CD4-positive, alpha-beta T cell treated with Interleukin-15 for 1 hour (primary cell): ENCODE measurements at places on chromosomes 4 and X.

DNA sequence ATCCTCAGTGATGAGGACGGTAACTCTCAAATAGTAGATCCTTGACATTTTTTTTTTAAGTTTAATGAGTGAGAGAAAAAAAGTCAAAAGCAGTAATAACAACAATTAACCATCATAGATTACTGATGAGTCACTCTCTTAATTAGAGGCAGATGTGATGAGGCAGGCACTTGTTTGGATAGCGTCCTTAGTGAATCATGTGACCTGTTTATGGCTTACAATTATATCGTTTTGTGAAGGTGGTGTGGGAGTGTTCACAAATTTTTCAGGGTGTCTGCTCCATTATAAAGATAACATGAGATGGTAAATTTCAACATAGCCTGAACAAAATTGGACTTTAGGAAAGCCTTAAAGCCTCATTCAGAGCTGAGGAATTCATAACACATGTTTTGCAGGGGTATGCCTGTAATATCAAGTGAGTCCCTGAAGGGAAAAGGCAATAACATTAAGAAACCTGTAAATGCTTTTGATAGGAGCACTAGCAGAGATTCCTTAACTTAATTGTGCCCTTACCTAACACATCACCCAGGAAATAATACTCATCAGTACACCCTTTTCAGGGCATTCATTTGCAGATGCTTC, 51.9 kb upstream of the XIAP start:
- no peak for DNase-seq

DNA sequence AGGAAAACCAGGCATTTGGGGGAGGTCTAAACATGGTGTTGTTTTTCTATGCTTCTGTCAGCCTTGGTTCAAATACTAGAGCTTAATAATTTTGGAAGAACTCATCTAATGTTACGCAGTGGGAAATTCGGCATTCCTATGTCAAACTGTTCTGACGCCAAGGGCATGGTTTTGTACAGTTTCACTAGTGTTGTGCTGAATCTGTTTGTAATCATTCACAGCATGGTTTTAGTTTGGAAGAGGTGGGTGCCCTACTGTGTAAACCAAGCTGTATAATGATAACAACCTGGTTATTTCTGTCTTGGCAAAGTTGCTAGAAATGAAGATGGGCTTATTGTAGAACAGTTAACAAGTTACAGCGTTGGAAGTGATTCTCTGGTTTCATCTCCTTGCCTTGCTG, 5.2 kb downstream of the DDX3X start:
- no peak for DNase-seq

DNA sequence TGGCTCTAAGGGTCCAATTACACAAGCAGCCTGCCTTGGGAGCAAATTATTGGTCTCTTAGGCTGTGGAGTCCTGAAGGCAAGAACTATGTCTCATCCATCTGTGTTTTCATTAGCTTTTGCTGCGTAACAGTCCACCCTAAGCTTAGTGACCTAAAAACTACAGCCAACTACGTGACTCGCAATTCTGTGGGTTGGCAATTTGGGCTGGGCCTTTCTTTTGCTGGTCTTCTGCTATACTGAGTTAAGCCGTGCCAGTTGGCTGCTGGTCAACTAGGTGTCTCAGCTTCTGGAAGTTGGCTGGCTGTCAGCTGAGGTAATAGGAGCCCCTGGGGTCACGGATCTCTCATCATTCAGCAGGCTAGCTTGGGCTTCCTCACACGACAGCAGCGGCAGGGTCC, 205.6 kb upstream of the S100G start:
- DNase-seq, result no peak

- no peak for DNase-seq
Measured at GRCh38 chr4:109231331-109231730, 71.1 kb downstream of the COL25A1 start.

DNA sequence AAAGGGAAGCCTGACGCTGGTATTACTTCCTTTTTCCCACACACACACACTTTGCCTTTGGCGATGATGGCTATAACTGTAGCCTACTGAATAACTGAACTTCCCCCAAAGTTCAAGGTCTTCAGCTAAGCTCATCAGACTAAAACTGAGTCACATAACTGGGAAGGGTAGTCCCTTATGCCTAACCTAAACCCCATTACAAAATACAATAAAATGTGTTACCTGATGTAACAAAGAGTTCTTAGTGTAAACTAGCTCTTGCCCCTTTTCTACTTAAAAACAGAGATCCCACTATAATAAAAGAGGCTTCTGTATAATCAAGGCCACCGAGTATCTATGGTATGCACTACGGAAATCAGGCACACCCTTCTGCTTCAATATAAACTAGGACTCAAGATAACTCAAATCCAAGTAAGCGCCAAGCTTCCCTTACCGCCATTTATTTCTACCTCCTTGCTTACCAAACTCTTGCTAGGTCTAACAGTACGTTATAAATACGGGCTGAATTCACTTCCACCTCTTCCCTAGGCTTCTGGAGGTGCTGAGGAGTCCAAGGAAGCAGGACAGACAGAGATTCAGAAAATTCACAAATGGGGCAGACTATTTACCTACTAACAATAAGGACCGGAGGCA, 2.4 kb downstream of the OTUD4 start:
- DNase-seq, result no peak

DNA sequence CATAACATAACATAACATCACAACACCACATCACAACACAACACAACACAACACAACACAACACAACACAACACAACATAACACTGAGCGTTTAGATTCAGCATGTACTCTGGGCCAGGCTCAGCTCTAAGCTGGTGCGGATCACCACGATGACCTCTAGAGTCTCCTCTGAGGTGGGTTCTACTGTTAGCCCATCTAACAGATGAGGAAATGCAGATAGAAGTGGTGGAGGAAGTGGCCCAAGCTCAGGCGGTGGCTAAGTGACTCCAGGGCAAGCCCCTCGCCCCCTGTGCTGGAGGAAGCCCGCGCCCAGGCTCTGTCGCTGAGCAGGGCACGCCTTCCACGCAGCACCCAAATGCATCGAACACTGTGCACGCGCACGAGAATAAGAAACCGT, 45.3 kb upstream of the CDKN2AIP start:
- no peak for DNase-seq

GRCh38 chr4:184444953-184445309, 29.4 kb downstream of the IRF2 start:
- peak; percentile 68 for DNase-seq

- no peak for DNase-seq
Measured at GRCh38 chrX:51641421-51642021, 22.8 kb upstream of the CENPVL3 start.

- DNase-seq, result no peak
Measured at GRCh38 chrX:10725071-10725470, 104.7 kb upstream of the MID1 start.

GRCh38 chr4:159021597-159022385, 81.1 kb upstream of the RAPGEF2 start:
- DNase-seq, result no peak

- no peak for DNase-seq
Measured at GRCh38 chr4:73868206-73869129, 725 bp upstream of the CXCL1 start.

DNA sequence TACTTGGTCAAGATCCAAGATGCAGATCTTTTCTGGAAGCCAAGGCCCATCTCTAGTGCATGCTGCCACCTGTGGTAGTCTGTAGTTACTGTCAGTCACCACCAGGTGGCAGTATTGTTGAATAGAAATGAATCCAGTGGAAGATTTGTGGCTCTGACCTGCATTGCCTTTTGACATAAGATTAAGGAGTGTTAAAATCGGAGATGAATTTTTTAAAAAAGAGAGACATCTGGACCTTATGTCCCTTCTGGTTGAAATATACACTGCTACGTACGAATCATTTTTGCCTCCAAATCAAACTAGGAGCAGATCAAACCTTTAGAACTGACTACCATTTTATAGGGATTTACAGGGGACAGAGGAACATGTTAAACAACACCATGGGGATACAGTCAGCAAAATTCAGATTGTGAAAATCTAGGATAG, 46.9 kb upstream of the RHOH start:
- peak; percentile 78 for DNase-seq

- DNase-seq, result no peak
Measured at GRCh38 chr4:181670506-181670905, 572.7 kb upstream of the TENM3 start.

DNA sequence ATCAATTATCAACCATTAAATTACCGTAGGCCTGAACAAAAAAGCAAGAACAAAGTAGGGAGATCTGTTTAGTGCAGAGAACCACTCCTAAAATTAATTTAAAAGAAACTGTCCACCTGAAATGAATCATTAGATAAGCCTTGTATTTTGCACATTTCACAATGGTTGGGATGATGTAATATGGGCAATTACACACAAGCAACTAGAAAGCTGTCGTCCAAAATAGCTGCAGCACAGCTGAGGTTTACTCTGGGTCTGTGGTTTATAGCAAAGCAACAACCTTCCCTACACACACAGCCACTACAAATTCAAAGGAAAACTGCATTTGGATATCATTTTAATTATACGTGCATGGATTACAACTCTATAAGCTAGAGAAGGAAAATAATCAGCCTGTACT, 28.5 kb downstream of the PCDH19 start:
- DNase-seq, result no peak

- no peak for DNase-seq
Measured at GRCh38 chr4:121788896-121789295, 12.2 kb upstream of the EXOSC9 start.

DNA sequence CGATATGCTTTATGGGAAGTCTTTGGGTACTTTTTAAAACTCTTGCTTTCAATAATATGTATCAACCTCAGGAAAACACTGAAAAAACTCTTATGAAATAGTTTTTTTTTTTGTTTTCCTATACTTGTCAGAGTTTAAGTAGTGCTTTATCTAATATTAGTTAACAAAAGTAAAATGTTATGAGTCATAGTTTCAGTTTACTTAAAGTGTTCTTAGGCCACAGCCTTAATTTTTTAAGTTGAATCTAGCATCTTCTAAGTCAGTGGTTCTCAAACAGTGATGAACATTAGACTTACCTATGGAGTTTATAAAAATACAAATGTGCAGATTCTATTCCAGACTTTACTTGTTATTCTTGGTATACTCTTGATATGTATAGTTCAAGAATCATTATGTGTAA, 26.3 kb upstream of the ADGRL3 start:
- DNase-seq, result no peak

GRCh38 chr4:140037353-140038030, 116.5 kb downstream of the MAML3 start:
- no peak for DNase-seq

GRCh38 chrX:71098302-71098701, 2.7 kb downstream of the FOXO4 start:
- peak; percentile 82 for DNase-seq

DNA sequence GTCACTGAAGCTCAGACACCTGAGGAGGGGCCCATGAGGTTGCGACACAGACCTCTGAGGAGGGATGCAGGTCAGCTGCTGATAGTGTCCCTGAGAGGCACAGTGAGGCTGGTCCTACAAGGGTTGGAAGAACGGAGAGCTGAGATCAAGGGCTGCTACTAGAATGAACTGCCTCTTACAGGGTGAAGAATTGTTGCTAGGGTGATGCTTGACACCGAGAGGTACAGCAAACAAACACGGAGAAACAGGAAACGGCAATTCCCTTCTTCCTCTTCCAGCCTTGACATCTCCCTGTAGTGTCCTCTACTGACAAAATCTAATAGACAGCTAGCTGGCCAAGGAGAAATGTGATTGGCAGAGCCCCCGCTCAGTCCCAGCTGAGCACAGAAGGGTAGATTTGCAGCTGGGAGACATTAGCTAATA, 11.8 kb upstream of the HPGDS start:
- no peak for DNase-seq

GRCh38 chr4:188110741-188111471, 1.5 kb upstream of the TRIML2 start:
- DNase-seq, result no peak

GRCh38 chrX:78693012-78693411, 33.9 kb upstream of the RTL3 start:
- DNase-seq, result no peak

GRCh38 chr4:151808542-151808941, 47.7 kb upstream of the GATB start:
- no peak for DNase-seq

DNA sequence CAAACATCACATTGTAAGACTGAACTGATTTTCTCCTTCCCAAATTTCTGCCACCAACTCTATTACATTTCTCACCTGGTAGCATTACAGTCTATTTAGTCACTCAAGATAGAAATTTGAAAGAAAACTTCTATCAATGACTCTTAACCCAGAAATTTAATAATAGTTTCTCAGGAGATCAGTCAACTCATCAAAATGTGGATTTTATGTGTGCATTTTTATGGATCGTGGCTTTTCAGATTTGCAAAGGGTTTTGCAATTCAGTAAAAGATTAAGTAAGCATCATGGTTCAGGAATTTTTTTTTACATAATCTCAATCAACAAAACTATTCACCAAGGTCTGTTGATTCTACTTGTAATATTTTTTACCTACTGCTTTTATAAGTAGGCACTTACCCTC, 111.1 kb downstream of the CFAP299 start:
- DNase-seq, result no peak

GRCh38 chrX:132180929-132181328, 38.3 kb downstream of the RAP2C start:
- DNase-seq, result no peak

- no peak for DNase-seq
Measured at GRCh38 chr4:54737421-54737820, 79.7 kb downstream of the KIT start.

- DNase-seq, result peak; percentile 60
Measured at GRCh38 chr4:89307446-89308160, at the start of gene GPRIN3. Gene GPRIN3 (minus strand): TSS chr4:89307800. CDS start chr4:89250110, 57,690 bp downstream.

- DNase-seq, result no peak
Measured at GRCh38 chr4:36979533-36979932, 265.0 kb upstream of the NWD2 start.

GRCh38 chr4:139582044-139582443, 26.0 kb upstream of the SETD7 start:
- DNase-seq, result no peak

- no peak for DNase-seq
Measured at GRCh38 chr4:108129196-108129595, 39.5 kb downstream of the LEF1 start.

GRCh38 chr4:169079942-169080827, 70.1 kb upstream of the CBR4 start:
- DNase-seq, result no peak

- DNase-seq, result no peak
Measured at GRCh38 chr4:95838192-95838591, 1.7 kb upstream of the PDHA2 start.

GRCh38 chrX:46811121-46811520, 25.7 kb upstream of the RP2 start:
- no peak for DNase-seq

DNA sequence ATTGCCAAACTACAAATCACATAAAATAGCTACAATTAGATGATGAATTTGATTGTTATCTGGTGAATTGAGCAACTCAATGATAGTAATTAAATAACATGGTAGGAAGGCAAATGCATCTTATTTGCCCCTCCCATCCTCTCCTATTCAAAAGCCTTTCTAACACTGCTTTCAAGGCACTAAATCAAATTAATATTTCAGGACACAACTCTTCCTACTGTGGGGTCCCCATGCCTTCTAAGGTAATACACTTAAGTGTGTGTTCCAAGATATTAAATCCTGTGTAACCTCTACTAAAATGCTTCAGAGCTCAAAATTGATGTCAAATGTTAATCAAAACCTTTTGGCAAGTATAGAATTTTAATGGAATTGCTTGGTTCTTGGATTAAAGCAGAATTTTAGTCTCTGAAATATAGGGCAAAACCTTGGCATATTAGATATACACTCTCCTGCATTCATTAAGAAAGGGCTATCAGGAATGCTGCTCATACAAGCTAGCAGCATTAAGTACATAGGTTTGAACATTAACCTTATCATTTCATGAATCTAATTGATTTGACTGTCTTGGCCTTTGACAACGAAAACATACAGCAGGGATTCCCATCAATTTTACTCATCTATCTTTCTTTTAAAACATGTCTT, 371.8 kb upstream of the GALNTL6 start:
- DNase-seq, result no peak

GRCh38 chrX:43589735-43590134, 66.4 kb upstream of the MAOA start:
- DNase-seq, result no peak
